ENCODE measurements at places on chromosomes 7 and 10. TPM values are rescaled to one million over a fixed set of nuclear protein-coding genes. Genes with fewer than 3 reads are reported as not detected.
A peak's percentile ranks its signal among the peaks of the same experiment; 100 is the strongest.

DNA sequence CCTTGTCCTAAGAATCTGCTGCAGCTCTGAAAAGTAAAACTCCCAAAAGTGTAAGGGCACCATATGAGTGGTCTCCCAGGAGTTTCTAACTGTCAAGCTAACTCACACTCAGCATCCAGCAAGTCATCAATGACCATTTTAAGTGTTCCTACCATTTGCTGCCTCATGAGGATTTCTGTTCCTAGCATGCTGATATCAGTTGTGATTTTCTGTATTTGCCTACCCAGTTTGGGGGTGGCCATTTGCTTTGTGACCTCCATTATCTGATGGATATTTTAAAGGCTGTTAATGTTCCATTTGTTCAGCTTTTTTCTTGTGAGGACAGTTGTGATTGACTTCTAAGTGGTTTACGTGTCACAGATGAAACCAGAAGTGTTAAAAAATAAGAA lies 2.9 kb downstream of the FAM24B start:
- DNase-seq, result no peak

HOXA7 gene
- not detected for total RNA-seq

DNA sequence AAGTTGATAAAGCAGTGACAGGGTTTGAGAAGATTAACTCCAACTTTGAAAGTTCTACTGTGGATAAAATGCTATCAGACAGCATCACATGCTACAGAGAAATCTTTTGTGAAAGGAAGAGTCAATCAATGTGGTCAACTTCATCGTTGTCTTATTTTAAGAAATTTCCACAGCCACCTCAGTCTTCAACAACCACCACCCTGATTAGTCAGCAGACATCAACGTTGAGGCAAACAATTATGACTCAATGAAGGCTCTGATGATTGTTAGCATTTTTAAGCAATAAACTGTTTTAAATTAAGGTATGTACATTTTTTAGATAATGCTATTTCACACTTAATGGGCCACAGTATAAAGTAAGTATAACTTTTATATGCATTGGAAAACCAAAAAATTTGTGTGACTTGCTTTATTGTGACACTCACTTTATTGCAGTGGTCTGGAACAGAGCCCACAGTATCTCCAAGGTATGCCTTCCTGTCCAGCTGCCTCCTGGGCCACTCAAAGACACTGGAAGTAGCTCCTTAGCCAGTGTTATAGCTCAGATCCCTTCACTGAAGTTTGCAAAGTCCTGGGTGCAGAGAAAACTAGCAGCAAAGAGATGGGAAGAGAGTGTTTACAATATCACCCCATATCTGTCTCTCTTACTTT lies 293.1 kb downstream of the ARHGAP12 start:
- DNase-seq, result no peak

DNA sequence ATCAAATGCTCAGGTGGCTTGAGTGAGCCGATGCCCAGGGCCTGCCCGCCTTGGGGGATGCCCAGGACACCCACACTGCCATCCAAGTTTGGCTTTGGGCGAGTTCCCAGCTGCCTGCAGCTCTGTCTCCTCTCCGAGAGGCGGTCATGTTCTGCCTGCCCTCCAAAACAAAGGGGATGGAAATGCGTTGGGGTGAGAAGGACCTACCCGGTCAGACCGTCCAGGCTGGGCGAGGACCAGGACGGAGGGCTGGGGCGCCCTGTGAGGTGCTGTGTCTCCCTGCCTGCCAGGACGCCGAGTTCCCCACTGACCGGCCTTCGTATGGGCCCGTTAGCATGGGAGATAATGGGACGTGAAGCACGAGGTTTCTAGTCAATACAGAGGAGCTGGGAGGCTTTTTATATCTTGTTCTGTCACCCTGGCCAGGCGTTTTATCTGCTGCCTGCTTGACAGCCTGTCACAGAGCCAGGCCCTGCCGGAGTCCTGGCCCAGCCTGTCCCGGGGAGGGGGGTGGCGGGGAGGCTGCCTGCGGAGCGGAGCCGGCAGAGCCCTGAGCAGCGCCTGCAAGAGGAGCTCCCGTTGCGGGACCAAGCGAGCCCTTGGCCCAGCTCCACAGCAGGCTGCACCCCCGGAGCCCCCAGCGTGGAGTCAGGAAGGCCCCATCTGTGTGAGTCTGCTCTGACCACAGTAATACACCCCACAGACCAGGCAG lies 22.0 kb upstream of the ELFN1 start:
- DNase-seq, result peak; percentile 83

IL15RA gene
- total RNA-seq, result 3.5 TPM

MGAM2 gene
- total RNA-seq, result not detected

- no peak for DNase-seq
Measured at GRCh38 chr10:78258323-78259030, 224.8 kb downstream of the RPS24 start.

RTKN2 gene
- 0.17 TPM for total RNA-seq

- no peak for DNase-seq
Measured at GRCh38 chr10:6795541-6795940, 215.5 kb upstream of the PRKCQ start.

DNA sequence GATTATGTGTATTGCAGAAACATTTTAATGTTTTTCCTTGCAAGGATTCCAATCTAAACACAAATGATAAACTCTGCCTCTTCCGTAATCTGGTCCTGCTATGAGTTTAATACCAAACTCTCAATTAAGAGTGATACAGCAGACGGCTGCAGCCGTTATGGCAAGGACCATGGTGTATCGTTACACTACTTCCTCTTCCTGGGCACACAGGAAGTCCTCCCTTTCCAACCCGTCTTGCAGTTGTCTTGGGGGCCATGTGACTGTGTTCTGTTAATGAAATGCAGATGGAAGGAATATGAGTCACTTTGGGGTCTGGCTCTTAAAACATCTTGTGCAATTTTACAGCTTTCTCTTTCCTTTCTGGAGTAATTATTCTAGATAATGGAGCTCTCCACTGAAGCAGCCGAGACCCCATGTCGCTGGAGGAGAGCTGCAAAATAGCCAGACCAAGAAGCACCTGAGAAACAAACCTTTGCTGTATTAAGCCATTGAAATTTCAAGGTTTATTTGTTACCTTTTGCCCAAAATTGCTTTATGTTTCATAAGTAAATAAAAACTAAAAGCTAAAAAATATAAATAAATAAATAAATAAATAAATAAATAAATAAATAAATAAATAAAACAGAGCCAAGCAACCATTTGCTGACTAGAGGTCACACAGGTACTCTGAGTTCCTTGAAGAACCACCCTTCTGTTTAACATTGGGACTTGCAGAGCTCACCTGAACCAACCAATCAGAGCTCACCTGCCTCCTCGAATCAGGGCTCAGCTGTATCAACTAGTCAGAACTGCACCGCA lies 74.7 kb downstream of the FRMPD2 start:
- no peak for DNase-seq

DNA sequence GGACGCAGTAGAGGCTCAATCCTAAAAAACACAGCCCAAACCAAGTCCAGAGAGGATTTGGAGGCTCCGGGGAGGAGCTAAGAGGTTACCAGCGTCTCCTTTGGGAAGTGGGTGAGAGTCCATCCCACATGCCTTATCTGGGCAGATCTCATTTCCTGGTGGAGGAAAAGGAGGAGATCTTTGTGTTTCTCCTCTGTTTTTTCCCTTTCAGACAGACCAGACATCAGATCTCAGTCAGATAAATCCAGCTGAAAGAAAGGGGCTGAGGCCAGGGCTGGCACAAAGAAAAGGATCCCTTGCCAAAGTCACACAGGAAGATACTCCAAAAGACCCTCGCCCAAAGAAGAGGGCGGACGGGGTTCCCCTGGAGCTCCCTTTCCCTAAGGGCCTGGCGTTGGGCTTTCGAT lies 58.3 kb upstream of the COMTD1 start:
- no peak for DNase-seq

EPHA1 gene
- not detected for total RNA-seq

DNA sequence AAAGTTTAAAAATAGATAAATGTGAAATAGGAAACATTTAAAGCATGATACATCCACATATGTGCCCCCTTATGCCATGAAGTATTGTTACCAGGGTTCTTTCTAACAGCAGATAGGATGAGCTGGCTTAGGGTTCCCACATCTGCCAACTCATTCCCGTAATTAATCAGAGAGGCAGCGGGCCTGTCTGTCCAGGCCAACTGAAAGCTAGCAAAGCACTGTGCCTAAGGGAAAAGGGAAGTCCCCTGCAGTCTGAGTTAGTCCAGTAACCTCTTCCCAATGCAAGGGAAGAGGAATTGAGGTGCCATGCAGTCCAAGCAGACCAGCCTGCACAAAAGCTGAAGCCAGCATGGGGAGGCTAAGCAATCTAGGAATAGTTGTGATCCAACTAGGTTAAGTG lies 18.3 kb upstream of the ZC3HAV1L start:
- DNase-seq, result no peak

DNA sequence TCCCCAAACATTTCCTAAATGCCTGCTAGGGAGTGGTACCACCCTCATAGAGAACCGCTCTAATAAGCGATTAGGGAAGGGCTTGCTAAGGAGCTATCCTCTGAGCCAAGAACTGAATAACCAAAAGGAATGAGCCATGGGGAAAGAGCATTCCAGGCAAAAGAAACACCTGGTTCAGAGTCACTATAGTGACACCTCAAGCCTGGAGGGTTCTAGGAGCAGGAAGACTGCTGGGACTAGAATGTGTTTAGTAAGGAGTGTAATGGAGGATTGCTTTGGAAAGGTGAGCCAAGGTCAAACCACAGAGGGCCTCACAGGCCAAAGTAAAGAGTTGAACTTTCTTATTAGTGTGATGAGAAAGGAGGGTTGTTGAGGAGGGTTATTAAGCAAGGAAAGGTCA lies 38.7 kb upstream of the NRBF2 start:
- no peak for DNase-seq

DNA sequence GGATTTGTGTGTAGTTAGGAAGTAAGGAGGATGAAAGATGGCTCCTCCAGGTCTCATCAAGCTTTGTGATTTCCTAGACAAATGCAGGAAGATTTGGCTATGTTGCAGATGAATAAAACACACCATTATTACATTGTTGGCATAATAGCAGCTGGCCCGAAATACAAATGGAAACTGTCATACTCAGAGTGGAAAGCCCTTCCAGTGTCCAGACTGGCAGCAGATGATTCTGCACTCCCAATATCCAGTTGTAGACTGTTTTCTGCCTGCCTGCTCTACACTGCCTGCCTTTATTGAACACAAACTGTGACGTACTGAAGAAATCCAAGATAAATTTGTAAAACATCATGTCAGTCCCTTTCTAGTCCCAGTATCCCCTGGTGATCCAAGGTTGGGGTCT lies 99.7 kb upstream of the FZD1 start:
- DNase-seq, result no peak

All from heart right ventricle (tissue), 16 donors.